Activated B cell treated with CpG ODN at 0.5 μM for 24 hours (primary cell): ENCODE measurements at places on chromosomes 3 and 15. TPM values are rescaled to one million over a fixed set of nuclear protein-coding genes. Genes with fewer than 3 reads are reported as not detected.
A peak's percentile ranks its signal among the peaks of the same experiment; 100 is the strongest.

DNA sequence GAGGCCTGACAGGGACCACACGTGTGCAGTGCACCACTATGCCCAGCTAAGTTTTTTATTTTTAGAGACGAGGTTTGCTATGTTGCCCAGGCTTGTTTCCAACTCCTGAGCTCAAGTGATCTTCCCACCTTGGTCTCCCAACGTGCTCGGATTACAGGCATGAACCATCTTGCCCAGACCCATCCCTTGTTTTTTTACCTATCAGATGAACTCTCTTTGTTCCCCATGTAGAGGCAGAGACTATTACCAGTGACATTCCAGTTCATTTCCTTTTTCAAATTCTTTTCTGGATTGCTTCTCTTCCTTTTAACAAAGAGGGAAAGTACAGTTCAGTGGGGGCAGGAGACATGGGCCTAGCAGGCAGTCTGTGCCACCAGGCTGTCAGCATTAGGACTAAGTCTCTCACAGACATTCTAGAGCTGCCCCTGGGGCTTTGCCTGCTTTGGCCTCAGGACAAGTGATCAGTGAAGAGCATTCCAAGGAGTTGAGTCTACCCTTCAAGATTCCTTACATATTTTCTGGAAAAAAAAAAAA lies 103.5 kb upstream of the SLC7A14 start:
- no peak for DNase-seq

DNA sequence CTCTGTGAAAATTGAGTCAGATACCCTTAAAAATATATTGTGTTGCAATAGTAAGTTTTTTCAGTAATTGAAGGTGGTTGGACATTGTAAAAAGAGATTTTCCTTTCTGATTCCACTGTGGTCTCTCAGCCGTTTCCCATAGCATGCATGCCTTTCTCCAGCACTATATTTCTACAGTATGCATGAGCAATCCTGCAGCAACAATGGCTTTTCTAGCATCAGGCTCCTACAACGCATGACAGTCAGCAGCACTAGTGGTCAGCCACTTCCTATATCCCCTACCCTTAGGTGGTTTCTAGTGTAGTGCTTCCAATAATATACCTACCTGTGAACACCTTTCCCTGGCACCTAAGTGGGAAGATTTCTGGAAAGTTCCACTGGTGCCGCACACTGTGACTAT lies 55.4 kb upstream of the SNRPN start:
- no peak for DNase-seq

GRCh38 chr3:58274027-58274614 lies 31.9 kb upstream of the RPP14 start:
- no peak for DNase-seq

DNA sequence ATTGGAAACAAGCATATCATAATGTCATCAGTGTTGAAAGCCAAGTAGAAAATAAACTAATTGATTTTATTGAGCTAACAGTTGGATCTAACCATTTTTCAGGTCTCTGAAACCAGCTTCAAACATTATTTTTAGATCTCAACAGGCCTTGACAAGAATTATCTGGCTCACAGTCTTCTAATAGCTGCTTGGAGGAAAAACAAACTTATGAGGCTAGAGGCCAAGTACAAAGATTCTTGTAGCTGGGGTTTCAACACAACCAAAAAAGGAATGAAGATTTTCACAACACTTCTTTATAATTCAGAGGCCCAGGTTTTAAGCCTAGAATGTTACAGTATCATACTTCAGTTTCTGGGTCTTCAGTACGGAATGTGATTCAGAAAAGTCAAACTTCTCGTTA lies 3.7 kb downstream of the SETMAR start:
- no peak for DNase-seq

DNA sequence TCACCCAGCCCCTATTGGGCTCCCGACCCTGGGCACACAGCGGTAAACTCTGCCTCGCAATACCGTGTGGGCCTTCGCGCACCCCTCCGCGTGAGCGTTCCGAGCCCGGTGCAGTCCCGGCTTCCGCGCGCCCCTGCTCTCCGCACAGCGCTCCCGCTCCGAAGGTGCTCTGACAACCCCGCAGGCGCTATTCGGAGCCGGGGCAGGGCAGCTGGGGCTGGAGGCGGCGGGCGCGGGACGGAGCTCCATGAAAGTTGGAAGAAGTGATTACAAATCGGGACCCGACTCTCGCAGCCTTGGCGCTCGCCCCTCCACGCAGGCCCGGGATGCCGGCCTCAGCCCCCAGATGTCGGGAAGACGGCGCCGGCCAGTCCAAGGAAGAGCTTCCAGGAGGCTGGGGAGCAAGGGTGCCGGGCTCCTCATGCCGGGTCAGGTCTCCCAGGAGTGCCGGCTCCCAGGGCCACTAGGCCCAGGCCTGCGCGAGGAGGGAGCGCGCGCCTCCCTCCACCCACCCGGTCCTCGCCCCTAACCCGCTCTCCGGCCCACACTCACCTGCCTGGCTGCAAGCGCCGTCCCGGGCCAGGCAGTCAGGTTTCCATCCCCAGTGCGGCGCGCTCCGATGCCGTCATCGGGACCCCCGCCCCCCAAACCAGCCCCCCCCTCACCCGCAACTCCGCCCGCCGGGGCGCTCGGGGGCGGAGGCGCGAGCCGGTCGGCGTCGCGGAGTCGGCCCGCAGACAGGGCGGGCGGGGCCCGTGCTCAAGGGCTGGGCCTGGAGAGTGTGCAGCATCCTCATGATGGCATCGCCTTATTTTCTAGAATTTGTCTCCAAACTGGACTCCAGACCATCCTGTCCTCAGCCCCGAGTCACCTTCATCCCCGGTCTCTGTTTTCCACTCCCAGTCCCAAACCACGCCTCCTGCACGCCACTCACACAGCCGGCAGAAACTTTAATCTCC lies at the start of gene KIF7:
KIF7 (minus strand) TSS at position 621 of the 959 bp plus-strand sequence. CDS start 2,537 bp downstream, outside the sequence.
- no peak for DNase-seq

DNA sequence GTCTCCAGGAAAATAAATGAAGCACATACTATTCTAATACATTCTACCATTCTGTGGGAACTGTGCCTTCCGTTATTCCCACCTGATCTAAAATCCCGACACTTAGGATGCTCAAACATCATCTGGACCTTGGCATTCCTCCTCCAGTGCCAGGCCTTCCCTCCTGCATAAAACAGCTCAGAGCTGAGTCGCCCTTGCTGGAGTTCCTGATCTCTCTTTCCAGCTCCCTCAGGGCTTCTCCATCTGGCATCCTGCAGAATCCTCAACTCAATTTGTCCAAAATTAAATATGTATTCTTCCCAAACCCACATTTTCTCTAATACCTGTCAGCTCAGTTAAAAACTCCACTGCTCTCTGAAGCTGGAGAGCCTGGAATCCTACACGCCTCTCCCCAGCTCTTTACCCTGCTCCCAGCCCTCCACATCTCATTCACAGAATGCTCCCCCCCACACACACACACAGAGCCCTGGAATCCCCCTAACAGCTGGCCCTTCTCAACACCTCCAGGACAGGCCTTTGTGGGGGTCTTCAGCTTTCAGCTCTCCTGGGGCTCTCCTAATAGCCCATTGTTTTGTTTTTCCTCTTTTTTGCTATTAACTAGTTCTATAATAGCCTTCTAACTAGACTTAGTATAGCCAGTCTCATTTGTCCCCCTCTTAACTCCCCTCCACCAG lies 78.5 kb downstream of the HMG20A start:
- DNase-seq = no peak

The CCRL2 gene
- total RNA-seq = 1.9 TPM in 2 replicates

The STRC gene
- total RNA-seq = 0.42 and 0.49 TPM in 2 replicates

The ISLR2 gene
- not detected in 2 replicates for total RNA-seq

The NR2E3 gene
- total RNA-seq = not detected in 2 replicates

- no peak for DNase-seq
Observed at GRCh38 chr3:61057464-61057863, 193.8 kb downstream of the FHIT start.

GRCh38 chr15:60713119-60714084 lies 234.5 kb upstream of the ICE2 start:
- DNase-seq = no peak

The RASL12 gene
- not detected in 2 replicates for total RNA-seq

The GPR27 gene
- not detected in 2 replicates for total RNA-seq

The PRSS50 gene
- total RNA-seq = not detected in 2 replicates

- no peak for DNase-seq
Observed at GRCh38 chr3:114122027-114122709, 56.7 kb downstream of the DRD3 start.

DNA sequence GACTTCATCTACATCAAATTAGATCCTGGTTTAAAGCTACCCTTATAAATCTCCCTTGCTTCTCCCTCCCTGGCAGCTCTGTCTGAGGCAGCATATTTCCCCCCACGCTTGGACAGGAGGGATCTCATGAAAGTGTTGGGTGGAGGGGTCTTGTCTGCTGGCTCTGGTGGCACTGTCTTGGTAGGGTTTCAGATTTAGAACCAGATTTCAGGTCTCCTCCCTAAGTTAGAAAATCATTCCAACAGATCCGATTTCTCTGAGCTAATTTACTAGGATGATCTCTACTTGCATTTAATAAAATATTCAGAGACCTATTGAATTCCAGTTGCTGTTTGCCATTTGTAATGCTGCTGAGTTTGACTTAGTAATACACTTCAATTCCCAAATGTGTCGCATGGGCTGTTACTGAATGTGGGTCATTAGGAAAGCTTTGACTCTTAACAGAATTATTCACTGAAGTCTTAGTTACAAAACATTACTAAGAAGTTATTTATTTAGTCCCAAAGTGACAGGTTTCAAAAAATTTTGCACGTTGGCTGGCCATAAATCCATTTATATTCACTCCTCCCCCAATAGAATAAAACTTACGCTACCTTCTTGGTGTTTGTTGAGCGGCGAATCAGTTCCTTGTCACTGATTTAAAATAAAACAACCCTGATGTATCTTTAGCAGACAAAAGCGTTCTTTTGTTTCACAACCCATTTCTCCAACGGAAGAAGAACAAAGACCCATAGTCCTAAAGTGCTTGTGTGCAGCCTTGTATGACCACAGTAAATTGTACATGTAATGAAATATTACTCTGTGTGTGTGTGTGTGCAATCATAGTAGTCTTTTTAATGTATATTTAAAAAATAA lies 84.5 kb downstream of the TRAK1 start:
- no peak for DNase-seq

The LRRK1 gene
- total RNA-seq = 35.9 and 43.5 TPM in 2 replicates

- DNase-seq = no peak
Observed at GRCh38 chr3:64385277-64385676, 160.0 kb upstream of the PRICKLE2 start.

DNA sequence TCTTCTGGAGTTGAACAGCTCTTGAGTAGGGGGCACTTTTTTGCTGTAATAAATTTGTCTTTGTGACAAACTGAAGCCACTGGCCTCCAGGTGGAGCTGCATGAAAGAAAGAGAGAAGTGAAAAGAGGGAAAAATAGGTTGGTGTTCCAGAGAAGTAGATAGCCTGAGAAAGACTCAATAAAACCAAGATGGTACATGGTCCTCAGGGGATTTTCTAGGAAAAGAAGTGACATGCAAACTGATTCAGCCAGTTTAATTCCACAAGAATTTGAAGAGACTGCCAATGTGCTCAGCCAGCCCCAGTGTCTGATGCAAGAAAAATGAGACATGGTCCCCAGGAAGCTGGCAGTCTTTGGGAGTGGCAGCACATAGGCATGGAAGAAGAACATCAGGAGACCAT lies 152.7 kb downstream of the CD47 start:
- DNase-seq = no peak

DNA sequence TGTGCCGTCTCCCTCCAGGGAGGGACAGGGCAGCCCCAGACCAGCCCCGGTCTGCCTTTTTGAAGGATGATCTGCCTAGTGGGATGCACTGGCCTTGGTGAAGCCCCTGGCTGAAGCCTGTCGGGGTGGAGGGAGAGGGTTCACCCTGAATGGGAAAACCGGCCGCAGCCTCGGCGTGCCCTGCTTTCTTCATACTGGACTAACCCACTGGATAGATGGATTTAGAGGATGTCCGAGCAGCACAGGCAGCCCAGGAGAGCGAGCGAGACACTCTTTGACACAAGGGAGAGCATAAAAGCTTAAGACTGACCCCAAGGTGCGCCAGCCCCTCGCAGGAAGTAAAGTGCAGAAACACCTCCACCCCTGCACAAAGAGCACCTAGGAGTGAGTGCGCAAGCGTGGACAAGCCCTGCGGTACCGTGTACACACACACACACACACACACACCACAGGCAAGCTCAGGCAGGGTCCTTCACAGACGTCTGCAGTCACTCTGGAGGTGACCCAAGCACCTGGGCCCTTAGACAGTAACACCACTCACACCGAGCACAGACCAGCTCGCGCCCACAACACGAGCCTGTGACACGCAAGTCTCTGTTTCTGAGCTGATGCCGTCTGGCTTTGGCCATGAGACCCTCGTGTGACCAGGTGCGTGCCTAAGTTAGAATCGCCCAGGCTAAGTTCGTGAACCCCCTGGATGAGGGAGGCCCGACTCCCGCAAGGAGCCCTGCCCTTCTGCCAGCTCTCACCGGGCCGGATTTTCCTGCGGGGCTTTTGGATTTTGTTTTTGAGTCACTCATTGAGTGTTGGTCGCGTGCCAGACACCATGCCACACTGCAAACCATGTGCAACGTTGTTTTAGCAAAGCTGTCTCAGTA lies 11.3 kb downstream of the SEMA4B start:
- no peak for DNase-seq

The CASR gene
- 0.02 TPM in 1 of 2 replicates, not detected in the other for total RNA-seq

The ZNF501 gene
- total RNA-seq = 6.2 and 6.5 TPM in 2 replicates

The ADAMTS17 gene
- total RNA-seq = 1.6 TPM in 1 of 2 replicates, not detected in the other

DNA sequence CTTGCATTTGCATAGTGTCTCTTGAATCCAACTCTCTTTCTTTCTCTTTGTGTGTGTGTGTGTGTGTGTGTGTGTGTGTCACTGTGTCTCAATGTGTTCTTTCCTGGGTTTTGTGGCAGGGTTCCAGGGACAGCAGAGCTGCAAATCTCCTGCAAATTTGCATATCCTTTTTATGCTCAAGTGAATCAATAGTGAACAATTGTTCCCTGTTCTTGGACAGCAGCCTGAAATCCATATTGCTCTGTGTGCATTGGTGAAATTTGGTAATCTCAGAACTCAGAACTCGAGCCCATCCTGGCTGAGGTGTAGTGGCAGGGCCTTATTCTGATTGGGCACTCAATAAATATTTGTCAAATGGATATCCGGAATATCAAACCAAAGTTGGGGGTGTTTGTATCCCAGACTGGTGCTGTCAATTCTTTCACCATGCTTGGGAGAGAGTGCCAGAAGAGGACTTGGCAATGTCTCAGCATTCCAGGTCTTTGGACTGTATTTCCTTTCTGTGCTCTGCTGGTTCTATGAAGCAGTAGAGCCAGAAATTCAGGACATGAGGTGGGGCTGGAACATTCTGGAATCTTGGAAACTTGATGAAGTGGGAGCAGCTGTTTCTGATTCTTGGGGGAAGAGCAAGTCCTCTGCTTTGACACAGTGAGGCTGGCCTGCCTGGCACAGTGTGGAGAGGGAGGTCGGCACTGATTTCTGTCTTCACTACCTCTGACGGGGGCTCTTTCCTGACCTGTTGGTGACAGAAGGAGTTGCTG lies 380.6 kb upstream of the C2CD4B start:
- no peak for DNase-seq

- no peak for DNase-seq
Observed at GRCh38 chr3:169818316-169818715, 5.6 kb upstream of the LRRC34 start.

GRCh38 chr15:45572617-45573016 lies 14.6 kb upstream of the BLOC1S6 start:
- no peak for DNase-seq

The UBA7 gene
- 216 and 237 TPM in 2 replicates for total RNA-seq

DNA sequence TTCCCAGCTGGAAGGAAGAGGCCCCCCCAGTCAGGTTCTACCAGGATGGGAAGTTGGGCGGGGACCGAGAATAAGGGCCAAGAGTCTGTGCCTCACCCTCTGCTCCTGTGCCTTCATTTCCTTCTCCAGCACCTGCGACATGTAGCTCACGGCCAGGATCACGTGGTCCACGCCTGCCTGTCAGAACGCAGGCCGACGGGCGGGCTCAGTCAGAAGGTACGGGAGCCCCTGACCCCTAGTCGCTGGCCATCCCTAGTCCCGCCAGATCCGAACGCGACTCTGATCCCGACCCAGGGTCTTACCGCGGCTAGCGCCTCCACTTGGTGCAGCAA lies 489 bp downstream of the GMPPB start:
- peak; percentile 41 for DNase-seq
